ENCODE measurements at places on chromosomes 11 and 22.

DNA sequence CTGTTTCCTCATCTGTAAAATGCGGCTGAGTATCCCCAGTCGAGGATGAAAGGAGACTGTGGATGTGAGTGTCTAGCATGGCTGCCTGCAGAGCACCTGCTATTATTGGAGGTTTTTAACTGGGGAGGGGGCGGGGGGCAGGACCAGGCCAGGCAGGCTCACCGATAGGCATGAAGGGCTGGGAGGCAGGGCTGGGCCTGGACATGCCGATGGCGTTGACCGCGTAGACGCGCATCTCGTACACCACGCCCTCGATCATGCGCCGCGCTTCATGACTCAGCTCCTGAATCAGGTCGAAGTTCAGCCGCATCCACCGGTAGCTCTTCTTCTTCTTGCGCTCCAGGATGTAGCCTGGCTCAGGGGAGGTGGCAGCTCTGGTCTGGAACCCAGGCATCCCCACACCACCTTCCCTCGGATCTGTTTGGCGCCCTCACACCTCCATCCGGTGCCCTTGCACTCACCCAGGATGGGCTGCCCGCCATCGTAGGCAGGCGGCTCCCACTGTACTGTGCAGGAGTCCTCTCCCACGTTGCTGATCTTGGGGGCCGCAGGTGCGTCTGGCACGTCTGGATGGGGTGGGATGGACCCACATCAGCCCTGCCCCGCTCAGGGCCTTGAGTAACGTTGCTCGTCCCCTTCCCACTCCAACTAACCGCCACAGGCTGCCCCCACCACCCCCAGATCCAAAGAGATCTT is 15.1 kb downstream of the MYBPC3 start:
- no peak for DNase-seq

- DNase-seq, result peak; percentile 65
These were observed 74.3 kb downstream of the DHCR7 start for GRCh38 chr11:71373791-71374454.

DNA sequence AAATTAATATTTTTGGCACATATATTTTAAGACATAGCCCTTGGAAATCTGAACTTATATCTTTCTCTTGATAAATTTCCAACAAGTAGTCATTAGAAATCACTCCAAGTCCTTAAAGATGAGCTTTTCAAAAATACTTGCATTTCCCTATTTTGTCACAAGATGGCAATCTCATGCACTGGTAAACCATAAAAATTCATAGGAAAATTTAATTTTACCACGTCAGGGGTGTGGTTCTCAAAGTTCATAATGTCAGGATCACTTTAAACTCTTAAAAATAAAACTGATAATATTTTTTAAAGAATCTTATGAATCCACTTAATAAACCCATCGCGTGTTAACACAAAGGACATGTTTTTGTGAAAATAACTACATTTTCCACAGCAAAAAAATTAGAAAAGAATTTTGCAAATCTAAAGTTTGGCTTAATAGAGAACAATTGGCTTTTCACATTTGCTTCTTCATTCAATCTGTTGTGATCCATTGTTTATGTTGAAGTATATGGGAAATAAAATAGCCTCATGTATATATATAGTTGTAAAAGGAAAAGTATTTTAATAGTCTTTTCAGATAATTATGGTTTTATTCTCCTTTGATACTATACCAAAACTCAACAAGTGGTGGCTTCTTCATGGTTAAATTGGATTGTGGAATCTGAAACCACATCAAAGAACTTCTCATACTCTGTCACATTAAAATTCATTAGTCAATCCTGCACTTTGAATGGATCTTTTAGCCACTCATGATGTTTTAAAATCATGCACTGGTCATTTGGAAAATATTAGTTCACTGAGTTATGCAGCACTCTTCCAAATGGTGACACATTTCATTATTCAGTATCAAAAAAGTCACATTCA is 169.1 kb downstream of the CADM1 start:
- no peak for DNase-seq

DNA sequence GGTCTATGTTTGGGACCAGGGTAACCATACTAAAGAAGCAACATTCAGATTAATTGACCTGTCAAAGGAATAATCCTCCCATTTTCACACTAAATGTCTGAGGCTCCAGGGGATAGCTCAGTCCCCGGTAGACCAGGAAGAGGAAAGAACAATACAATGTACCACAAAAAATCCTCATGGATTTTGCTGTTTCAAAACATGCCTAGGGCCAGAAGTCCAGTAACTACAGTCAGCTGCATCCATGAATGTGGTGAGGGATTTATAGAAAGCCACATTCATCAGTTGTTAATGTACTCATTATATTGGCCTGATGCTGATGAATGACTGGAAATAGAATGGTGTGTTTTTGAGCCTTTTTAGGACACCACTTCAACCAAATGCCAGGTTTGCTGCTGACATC is 6.9 kb upstream of the ETS1 start:
- DNase-seq, result no peak

GRCh38 chr11:134597452-134597851 is 185.4 kb upstream of the B3GAT1 start:
- DNase-seq, result no peak

Measured in germinal center (tissue), 1 donor.